ENCODE measurements at places on chromosomes 6 and 20.

DNA sequence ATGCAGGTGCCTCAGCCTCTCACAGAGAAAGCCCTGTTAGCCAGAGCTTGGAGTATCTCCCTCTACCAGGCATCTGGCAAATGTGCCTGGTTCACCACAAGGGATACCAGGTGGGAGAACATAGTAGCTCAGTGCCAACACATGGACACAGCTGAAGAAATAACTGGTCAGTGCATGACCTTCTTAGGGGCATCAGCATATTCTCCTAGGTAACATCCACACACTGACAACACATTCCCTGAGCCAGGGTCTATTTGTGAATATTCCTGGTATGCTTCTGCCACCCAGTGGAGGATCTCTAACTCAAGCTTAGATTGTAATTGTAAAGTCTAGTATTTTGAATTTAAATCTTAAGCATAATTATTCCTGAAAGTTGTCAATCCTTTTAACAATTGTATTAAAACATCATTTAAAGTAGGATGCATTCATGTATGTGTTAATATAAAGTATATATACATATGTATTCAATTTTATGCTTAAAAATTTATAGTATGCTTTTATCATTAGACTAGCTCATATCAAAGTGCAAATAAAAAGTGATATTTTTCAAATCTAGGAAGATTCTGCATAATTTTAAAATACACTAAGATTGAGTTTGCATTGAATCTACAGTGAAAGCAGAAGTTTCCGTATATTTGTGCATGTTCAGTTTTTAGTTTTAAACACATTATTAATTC lies 45.3 kb upstream of the COL21A1 start:
- peak; percentile 70 for DNase-seq

DNA sequence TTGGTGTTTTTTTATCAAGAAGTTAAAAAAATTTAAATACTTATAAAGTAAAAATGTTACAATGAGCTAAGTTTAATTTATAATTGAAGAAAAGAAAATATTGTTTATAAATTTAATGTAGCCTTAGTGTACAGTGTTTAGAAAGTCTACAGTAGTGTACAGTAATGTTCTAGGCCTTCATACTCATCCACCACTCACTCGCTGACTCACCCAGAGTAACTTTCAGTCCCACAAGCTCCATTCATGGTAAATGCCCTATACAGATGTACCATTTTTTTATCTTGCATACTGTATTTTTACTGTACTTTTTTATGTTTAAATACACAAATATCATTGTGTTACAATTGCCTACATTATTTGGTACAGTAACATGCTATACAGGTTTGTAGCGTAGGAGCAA lies 26.0 kb downstream of the HTR1E start:
- DNase-seq = no peak

- peak; percentile 22 for DNase-seq
Measured at GRCh38 chr6:62891065-62891647, 320.1 kb upstream of the FKBP1C start.

- DNase-seq = no peak
Measured at GRCh38 chr20:19427480-19427879, 215.0 kb downstream of the SLC24A3 start.

DNA sequence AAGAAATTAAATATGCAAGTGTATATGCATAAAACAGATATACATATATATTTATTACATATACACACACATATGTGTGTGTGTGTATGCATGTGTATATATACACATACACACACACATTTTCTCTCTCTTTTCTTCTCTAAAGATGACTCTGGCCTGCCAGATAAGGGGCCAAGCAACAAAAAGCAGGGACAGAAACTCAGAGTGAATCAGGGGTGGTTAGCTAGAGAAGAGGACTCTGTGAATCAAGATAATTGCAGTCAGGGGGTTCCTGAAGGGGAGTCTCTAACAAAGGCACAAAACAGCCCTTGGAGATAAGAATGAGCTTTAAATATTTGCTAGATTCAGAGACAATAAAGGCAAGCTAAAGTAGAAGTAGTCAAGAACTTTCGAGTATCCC lies 650.5 kb downstream of the UTRN start:
- no peak for DNase-seq

- no peak for DNase-seq
Measured at GRCh38 chr6:167099707-167100106, 23.2 kb upstream of the CCR6 start.

- no peak for DNase-seq
Measured at GRCh38 chr6:2225422-2226392, 19.7 kb downstream of the GMDS start.
